ENCODE measurements at places on chromosomes 7 and 10.
A peak's percentile ranks its signal among the peaks of the same experiment; 100 is the strongest.

DNA sequence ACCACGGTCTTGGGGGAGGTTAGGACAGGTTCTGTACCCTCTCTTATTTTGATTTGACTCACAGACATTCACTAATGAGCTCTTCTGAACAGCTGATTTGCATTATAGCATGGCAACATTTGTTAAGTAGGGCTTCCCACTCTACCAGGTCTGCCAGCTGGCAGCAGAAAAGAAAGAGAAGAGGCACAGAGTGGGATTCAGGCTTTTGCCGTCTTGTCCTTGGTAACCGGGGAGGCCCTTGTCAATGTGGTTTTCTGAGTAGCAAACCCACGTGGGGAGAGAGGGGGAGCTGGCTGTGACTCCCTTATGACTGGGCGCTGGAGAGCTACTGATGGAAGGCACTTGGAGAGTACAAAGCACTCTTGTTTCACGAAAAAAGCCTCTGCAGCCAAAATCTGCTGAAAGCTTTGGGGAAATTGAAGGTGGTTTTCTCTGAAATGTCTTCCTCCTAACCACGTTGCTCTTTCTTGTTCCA, 355.3 kb upstream of the GALNT17 start:
- DNase-seq: no peak

GRCh38 chr10:44197646-44198045, 187.3 kb downstream of the CXCL12 start:
- DNase-seq: no peak

- no peak for DNase-seq
These were observed 231.6 kb downstream of the TRIL start for GRCh38 chr7:28726555-28726954.

DNA sequence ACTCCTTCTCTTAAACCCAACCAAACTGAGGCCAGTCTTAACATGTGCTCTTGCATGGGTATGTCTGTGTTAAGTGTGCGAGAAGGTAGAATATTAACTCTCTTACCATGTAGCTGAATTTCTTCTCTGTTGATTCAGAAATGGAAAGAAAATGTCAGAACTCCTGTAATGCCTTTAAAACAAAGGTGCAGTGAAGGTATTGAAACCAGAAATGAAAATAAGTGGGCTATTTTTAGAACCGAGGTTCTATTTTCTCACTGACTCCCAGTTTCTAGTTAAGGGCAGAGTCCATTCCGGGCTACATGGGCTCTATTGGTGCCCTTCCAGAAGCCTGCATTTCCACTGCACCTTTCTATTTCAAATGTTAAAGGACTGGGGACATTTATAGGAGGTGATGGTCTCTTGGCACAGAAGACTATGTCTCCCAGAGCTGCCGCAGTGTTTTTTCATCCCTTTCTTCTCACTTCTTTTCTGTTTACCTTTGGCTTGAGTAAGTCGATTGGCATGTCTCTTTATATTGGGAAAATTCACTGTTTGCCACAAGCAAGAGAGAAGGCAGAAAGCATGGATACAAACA, 174.9 kb downstream of the LRMDA start:
- no peak for DNase-seq

GRCh38 chr7:48868916-48869315, 55.4 kb upstream of the CDC14C start:
- no peak for DNase-seq

DNA sequence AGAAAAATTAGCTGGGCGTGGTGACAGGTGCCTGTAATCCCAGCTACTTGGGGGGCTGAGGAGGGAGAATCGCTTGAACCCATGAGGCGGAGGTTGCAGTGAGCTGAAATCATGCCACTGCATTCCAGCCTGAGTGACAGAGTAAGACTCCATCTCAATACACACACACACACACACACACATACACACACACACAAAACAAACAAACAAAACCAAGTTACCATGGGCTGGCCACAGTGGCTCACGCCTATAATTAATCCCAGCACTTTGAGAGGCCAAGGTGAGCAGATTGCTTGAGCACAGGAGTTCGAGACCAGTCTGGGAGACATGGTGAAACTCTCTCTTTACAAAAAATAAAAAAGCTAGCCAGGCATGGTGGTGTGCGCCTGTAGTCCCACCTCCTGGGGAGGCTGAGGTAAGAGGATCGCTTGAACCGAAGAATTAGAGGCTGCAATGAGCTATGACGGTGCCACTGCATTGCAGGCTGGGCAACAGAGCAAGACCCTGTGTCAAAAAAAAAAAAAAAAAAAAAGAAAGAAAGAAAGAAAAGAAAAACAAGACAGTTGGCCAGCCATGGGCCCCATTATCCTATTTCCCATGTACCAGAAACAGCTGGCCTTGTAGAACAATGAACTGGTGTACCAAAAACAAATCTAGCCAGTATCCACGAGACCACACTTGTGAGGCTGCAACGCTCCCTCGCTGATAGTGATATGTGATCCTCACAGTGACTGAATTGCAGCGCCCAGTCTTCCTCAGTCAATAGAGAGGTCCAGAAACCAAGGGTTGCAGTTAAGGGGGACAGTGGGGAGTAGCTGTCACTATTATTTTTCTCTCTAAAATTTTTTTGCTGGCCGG, 6.6 kb upstream of the AGFG2 start:
- no peak for DNase-seq

GRCh38 chr7:107907790-107908189, 16.8 kb downstream of the DLD start:
- DNase-seq: no peak

GRCh38 chr7:139370301-139370942, 10.7 kb downstream of the LUC7L2 start:
- no peak for DNase-seq

DNA sequence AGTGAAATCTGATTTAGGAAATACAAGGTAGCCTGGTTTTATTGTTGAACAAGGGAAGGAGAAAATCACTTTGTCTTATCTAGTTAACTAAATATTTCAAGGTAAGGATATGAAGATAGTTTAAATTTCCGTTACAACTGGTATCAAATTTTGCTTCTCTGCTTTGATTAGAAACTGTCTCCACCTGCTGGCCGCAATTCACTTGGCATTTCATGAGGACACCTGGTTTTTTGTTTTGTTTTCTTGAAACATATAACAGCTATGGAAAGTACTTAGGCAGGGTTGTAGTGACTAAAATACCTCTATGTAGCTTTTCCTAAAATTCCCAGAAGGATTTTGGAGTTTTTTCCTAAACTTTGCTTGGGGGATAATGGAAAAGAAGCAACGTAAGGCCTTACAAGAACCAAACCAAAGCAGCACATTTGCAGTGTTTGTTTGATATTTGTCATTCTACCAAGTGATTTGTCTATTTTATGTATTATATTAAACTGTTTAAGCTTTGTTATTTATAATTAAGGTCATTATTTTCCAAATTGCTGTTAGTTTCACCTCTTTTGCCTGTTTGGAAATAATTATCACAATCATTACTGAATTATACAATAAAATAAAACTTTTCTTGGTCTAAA, 73.6 kb downstream of the AHCYL2 start:
- peak; percentile 53 for DNase-seq

Measured in umbilical cord (tissue), 2 donors.